ENCODE measurements at places on chromosomes 6 and 20.

- no peak for DNase-seq
Observed at GRCh38 chr6:19377722-19378121, 459.4 kb upstream of the ID4 start.

DNA sequence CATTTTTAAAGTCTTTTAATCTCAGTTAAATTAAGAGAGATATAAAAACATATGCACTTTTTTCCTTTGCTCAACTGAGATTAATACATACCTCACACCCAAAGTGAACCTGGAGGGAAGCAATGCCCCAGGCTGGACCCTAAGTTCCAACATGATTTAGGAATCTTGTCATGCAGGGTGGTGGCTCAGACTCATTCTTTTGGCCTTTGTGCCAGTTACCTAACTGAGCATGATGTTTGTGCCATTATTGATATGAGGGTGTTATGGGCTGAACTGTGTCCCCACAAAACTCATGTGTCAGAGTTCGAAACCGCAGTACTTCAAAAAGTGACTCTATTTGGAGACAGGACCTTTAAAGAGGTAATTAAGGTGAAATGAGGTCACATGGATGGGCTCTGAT, 188.0 kb downstream of the ARHGAP18 start:
- DNase-seq = no peak

DNA sequence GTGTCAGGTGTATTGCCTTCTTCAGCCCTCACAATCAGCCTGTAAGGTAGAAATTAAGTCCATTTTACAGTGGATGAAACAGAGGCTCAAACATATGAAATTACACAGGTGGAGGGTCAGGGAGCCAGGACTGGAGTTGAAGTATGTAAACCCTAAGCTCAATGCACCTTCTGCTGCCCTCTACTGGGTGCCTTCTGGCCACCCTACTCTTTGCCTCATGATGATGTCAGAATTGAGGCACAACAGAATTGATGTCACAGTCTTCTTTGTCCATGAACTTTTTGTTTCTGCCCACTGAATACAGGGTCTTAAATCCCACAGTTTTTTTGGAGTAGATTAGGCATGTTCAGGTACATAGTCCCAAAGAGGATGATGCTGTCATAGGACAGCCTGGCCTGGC, 400.8 kb upstream of the CHD6 start:
- no peak for DNase-seq

DNA sequence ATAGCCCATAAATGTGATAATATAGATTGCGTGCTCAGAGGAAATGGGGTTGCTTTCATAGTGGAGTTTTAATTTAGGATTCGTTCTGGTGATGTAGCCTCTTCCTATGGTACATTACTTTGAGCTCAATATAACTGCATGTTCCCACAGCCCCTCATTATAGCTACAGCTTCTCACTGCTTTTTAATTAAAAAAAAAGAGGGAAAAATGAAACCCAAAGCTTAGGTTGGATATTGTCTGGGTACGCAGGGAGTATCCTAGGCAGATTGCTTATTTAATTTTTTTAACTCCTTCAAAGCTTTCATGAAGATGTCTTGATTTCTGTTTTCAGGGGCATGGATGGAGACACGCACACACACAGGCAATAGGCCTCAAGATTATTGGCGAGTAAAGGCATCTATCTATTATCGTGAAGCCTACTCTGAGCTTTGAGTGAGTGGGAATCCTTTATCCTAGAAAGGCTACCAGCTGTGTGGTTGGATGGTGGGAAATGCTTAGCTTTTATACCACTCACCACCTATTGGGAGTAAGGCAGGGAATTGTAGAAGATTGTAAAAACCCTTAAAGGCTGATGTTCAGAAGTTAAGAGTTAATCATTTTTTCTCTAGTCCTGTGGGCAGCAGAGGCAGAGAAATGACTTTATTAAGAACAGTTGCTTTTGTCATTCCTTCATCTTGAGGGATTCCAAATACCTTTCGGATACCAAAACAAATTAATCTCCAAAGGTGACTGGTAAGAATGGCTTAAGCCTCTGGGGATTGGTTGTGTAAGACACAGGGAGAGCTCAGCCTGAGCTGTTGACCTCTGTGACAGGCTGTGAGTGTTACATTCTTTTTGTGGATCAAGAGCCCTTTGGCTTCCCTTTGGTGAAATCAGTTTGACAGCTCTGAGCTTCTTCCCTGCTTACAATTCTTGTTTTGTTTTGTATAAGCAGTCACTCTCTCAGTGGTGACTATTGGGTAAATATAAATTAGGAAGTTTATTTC, 33.4 kb downstream of the CTNNBL1 start:
- no peak for DNase-seq

DNA sequence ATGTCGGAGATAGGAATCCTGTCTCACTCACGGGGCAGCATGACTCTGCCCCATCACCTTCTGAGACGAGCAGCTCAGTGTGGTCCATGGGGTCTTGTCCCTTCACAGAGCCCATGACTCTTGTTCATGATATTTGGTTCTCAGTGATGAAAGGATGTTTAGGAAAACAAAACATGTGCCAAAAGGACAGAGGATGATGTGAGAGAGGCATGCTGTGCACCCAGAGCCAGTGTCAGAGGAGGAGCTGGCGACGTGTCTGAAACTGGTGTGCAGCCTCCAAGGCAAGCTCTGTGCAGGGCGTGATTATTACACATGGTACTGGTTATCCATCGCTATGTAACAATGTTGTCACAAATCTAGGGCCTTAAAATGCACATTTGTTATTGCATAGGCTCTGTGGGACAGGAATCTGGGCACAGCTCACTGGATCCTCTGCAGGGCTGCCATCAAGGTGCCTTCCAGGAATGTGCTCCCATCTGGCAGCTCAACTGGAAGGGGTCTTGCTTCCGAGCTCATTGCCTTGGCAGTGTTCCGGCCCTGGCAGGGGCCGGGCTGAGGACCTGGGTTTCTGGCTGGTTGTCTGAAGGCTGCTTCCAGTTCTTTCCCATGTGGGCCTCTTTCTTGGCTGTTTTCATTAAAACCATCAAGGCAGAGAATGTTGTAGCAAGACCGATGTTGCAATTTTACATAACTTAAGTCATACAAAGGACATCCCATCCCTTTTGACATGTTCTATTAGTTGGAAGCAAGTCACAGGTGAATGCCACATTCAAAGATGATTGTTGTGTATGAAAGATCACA, 175.4 kb downstream of the ERMARD start:
- no peak for DNase-seq

GRCh38 chr6:165972139-165972802, 195.4 kb downstream of the TBXT start:
- DNase-seq = no peak

- DNase-seq = no peak
Observed at GRCh38 chr6:119881416-119881815, 531.9 kb upstream of the MAN1A1 start.

GRCh38 chr6:37033255-37033654, 27.8 kb downstream of the FGD2 start:
- DNase-seq = no peak

DNA sequence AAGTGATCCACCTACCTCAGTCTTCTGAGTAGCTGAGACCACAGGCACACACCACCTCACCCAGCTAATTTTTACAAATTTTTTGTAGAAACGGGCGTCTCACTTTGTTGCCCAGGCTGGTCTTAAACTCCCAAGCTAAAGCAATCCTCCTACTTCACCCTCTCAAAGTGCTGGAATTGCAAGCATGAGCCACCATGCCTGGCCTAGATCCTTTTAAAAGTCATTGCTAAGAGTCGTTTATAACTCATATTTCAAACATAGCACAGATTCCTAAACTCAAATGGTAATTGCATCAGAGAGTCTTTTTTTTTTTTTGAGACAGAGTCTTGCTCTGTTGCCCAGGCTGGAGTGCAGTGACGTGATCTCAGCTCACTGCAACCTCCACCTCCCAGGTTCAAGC, 7.7 kb upstream of the SAMHD1 start:
- DNase-seq = no peak

DNA sequence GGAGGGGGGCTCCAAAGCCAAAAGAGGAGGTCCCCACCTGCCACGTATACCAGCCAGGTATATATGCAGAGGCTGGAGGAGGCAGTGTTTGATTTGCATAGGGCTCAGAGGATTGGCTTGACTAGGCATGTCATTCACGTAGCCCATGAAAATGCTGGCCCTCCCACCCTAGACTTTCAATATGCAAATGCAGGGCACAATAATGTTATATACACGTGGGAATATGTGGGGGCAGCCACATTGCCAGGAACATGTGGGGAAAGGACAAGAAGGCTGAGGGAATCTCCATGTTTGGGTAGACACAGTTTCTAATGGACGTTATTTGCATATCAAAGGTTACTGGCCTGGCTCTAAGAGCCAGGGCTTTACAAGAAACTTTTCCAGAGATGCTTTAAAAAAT, 301.8 kb downstream of the FARS2 start:
- DNase-seq = no peak

DNA sequence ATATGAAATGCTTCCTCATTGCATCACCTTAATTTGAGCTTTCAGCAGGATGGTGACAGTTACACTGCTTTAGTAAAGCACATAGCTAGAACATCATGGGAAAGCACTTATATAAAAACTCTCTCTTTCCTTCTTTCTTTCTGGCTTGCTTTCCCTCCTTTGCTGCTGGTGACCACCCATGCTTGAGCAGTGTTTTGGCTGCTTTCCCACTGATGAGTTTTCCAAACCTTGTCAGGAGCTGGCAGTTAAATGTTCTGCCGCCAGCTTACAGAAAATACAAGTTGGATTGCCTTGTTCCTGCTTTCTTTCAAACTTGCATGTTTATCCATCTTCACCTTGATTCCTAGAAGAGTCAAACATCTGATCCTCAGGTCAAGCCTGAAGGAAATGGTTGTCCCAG, 323.9 kb downstream of the FOXA2 start:
- no peak for DNase-seq

DNA sequence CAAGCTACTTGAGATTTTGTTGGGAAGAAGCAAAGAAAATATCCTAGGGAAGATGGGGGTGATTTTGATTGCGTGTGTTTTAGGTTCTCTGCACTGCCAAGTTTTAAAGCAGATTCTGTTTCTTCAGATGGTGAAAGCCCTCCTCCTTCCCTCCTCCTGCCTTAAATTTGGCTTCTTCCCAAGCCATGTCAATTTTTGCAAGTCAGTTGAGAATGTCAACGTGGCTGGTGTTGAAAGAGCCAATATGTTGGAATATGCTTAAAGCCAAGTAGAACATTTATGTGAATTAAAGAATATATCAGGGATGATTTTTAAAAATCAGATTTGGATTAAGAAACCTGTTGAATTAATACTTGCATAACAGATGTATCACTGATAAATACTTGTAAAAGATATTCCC, 270.8 kb downstream of the ARID1B start:
- DNase-seq = no peak

- no peak for DNase-seq
Observed at GRCh38 chr20:38098952-38099351, 65.4 kb downstream of the RPRD1B start.

DNA sequence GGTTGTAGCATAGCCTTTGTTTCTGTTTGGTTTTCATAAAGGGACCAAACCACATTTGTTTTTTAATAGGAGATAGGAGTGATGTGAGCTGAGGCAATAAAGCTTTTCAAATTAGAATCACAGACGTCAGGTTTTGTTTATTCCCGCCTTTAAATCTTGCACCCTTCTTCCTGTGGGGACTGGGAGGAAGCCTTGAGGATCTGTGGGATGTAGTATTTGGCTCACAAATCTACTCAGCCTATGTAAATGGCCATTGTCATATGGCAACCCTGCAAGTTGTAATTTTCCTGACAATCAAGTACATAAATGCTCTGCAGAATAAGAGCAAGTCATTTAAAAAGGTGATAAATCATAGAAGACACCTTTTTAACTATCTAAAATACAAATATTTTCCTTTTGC, 110.4 kb downstream of the ADGRG6 start:
- no peak for DNase-seq

DNA sequence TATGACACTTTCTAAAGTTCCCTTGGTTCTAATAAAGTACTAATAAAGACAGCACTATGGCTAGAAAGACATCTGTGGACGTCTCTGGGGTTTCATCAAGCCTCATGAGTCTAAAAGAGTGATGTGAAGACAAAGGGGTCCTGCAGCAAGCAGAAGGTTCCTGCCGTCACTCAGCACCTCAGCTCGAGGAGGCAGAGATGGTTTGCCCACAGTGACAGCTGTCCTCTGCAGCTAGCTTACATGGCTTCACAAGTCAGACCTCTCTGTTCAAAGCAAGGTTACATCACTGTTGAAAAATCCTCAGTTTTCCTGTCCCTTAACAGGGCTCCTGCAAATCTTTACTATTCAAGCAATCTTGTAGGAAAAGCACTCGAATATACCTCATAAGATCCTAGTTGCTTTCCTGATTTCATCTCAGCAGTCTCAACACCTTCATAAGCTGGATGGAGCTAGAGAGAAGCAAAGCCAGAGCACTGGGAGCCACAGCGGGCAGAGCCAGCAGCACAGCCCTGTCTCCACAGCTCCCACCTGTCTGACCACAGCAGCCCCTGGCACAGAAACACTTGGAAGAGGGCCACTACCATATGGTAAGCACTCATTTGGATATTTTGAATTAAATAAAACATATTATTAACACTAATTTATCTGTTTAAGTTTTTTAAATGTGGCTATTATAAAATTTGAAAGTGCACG, 202.3 kb downstream of the GMDS start:
- DNase-seq = no peak

- DNase-seq = no peak
Observed at GRCh38 chr6:87151471-87151780, 3.9 kb upstream of the ZNF292 start.

DNA sequence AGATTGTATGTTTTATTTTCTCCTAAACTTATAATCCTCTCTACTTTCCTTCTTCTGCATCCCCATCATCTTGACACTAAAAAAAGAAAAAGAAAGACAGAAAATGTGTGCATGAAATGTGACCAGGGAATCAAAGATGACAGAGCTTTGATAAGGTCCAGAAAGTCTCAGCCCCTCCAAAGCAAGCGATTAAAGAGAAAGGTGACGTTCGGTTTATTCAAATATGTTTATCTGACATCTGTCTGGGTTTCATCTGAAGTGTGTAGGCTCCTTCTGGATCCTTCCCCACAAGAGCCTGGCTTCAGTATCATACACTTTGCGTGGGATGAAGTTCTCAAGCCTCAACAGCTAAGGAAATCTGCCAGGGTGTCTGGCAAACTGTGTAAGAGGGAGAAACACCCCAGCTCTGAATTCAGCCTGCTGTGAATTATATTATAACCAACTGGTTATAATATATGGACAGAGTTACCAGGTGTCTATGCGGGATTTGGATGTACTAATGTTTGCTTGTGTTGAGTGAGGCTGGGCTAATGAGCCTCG, 263.0 kb downstream of the ZNF217 start:
- peak; percentile 5 for DNase-seq

- no peak for DNase-seq
Observed at GRCh38 chr20:52302736-52303135, 111.2 kb upstream of the ZFP64 start.

- no peak for DNase-seq
Observed at GRCh38 chr6:131167773-131168172, 32.5 kb downstream of the AKAP7 start.

- DNase-seq = no peak
Observed at GRCh38 chr6:37074053-37074827, 68.8 kb downstream of the FGD2 start.

Data from NCI-H774 (cell line).